H1 (cell line): ENCODE measurements at places on chromosomes 6 and 20.

DNA sequence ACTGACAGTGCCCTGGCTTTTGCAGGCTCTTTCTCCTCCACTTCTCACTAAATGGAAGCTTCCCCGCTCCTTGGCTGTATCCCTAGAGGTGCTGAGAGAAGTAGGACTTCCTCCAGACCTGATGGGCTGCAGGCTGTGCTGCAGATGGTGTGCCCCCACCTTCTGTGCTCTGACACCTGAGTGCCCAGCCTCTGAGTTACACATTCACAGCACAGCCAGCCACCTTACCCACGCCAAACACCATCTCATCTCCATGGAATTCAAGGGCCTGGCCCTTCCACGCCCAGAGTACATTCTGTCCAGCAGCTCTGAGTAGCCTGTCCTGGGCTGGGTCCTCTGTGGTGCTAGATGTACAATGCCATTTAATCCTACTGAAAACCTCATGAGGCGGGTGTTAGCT, 5.3 kb downstream of the SFTA2 start:
- H3K27me3 ChIP-seq = no peaks in the 10 kb centered on the region
- H3K4me1 ChIP-seq = no peaks in the 10 kb centered on the region
- no peak overlapping the region for H3K27ac ChIP-seq
- no peak overlapping the region for H3K4me3 ChIP-seq
- no peak for DNase-seq

DNA sequence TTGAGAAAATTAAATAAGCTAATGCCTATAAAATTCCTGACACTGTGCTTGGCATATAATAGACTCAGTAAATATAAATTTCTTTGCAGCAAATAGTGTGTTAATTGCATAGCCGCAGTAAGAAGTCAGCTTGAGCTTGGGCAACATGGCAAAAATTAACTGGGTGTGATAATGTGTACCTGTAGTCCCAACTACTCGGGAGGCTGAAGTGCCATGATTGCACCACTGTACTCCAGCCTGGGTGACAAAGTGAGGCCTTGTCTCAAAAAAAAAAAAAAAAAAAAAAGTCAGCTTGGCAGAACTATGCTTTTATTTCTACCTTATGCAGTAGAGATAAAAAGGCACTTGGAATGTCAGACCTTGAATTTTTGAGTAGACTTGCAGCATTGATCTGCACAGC, 121.8 kb downstream of the AKAP7 start:
- no peak overlapping the region for H3K27ac ChIP-seq
- H3K4me1 ChIP-seq = peaks cover under 1% of the 10 kb centered on the region; the same call in 1 of the 2 replicates
- no peaks in the 10 kb centered on the region; the same call in 1 of the 2 replicates for H3K36me3 ChIP-seq
- no peak overlapping the region for H3K4me3 ChIP-seq

DNA sequence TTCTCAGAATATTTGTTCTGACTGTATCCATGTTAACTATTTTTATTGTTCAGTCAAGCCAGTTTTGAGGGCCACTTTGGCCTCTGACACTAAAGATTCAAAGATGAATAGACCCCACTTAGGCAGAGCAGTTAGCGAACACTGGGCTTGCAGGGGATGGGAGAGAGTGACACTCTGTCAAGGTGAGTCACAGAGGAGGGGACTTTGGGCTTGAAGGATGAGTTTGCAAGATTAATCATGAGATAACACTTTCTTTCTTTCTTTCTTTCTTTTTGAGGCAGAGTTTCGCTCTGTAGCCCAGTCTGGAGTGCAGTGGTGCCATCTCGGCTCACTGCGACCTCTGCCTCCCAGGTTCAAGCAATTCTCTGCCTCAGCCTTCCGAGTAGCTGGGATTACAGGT, 46.4 kb downstream of the SPATA2 start:
- H3K4me1 ChIP-seq = no peaks in the 10 kb centered on the region
- H3K4me3 ChIP-seq = no peak overlapping the region
- DNase-seq = no peak
- H3K27me3 ChIP-seq = no peaks in the 10 kb centered on the region
- no peaks in the 10 kb centered on the region for H3K36me3 ChIP-seq
- H3K27ac ChIP-seq = no peak overlapping the region

DNA sequence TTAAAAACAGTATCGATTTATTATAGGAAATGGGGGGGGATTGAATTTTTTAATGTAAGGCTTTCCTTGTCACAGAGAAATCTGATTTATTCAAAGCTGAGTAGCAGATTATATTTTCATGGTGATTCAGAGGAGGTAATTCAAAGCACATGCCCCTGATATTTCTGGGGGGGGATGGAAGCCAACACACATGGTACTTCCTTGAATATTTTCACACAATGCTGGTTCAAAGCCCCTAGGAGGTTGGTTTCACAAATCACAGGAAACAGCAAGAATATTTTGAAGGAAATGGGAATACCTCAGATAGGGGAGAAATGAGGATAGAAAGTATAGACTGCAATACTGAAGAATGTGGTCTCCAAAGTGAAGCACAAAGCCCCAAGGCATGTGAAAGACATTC, 98.8 kb downstream of the RTN4IP1 start:
- H3K36me3 ChIP-seq = no peaks in the 10 kb centered on the region
- no peaks in the 10 kb centered on the region for H3K27me3 ChIP-seq
- H3K4me1 ChIP-seq = no peaks in the 10 kb centered on the region

DNA sequence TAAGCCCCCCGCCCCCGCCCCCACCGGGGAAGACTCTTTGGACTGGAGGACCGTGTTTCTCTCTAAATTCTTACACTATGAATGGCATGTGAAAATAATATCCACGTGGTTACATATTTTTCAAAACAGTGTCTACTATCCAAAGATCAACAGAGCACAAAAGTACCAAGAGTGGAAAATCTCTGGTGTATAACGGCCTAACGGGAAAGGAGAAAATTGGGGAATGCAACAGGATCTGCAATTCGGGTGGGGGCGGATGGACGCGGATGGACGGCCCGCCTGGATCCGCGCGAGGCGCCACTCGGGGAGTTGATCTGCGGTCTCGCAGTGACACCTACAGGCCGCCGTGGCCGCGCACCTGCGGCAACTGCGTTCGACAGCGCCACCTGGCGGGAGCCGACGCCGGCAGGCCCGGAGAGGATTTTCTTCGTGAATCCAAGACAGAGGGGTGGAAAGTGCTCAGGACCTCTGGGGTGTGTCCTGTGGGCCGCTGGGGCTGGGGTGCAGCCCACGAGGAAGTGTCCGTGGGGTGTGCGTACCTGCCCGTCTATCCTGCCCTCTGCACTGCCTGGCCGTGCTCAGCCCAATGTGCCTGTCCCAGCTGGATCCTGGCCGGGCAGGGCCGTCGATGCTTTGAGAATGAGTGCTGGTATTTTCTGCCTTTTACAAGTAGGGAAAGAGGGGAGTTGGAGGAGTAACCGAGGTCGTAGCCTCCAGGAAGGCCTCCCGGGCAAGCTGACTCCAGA, 18.6 kb downstream of the ANKRD60 start:
- H3K4me1 ChIP-seq = no peaks in the 10 kb centered on the region
- H3K36me3 ChIP-seq = no peaks in the 10 kb centered on the region
- no peaks in the 10 kb centered on the region for H3K27me3 ChIP-seq
- no peak overlapping the region; the same call in 1 of the 2 replicates for H3K4me3 ChIP-seq

DNA sequence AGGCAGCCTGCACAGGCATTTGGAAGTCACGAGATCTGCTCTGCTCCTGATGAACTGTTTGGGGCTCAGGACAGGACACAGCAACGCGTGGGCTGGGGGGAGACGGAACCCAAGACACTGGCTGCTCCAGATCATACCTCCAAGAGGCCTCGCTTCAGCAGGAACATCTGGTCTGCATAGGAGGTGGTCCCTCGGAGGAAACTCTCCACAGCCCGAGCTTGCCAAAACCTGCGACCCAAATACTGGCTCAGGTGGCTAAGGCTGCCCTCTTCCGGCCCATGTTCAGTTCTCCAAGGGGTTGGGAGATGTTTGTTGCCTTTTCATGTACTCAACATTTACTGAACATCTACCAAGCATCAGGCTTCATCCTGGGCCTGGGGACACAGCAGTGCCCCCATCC, 51.7 kb downstream of the MYH7B start:
- H3K4me1 ChIP-seq = 0 out of 2 replicates have a peak, but pooled peaks cover 2% of the 10 kb centered on the region
- no peak for DNase-seq
- H3K4me3 ChIP-seq = no peak overlapping the region
- peaks cover 26% of the 10 kb centered on the region for H3K36me3 ChIP-seq

DNA sequence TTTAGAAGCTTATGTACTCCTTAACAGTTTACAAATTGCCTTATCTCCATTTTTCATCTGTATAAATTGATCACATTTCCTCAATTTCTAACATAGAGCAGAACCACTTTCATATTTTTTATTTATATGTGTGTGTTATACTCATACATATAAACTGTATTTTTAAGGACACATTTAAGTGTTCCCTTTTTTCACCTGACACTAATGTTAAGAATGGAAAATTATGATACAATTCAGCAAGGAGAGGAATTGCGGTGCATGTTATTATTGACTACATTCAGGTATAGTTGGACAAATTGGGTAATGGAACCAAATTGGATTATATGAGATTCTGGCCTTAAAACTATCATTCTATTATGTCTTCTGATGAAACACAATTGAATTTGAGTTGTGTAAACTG, 479.1 kb upstream of the FLRT3 start:
- H3K27ac ChIP-seq = no peak overlapping the region
- H3K4me3 ChIP-seq = no peak overlapping the region
- no peaks in the 10 kb centered on the region for H3K36me3 ChIP-seq
- H3K4me1 ChIP-seq = no peaks in the 10 kb centered on the region
- DNase-seq = no peak
- no peaks in the 10 kb centered on the region for H3K27me3 ChIP-seq

GRCh38 chr6:163906006-163906710, 491.6 kb downstream of the QKI start:
- H3K27ac ChIP-seq = no peak overlapping the region
- H3K27me3 ChIP-seq = no peaks in the 10 kb centered on the region
- no peak for DNase-seq
- no peaks in the 10 kb centered on the region for H3K4me1 ChIP-seq
- H3K36me3 ChIP-seq = no peaks in the 10 kb centered on the region

DNA sequence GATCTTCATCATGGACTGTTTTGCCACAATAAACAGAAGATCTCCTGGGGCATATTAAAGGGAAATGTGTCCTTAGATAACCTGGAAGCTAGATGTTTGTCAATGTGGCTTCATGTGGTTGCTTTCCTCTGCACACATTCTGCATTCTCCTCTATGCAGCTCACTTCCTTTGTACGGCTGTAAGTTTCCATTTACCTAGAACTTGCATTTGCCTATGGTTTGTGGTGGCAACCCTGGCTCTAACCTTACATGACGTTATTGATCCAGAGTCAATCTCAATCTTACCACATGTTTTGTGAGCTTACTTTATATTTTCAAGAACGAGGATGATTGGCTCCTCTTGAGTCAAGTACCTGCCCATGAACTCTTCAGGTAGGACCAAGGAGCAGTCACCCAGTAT, 863.1 kb downstream of the MAFB start:
- H3K27me3 ChIP-seq = no peaks in the 10 kb centered on the region
- no peak for DNase-seq
- no peak overlapping the region for H3K27ac ChIP-seq
- no peak overlapping the region for H3K4me3 ChIP-seq
- peaks cover 6% of the 10 kb centered on the region for H3K4me1 ChIP-seq

- H3K4me1 ChIP-seq = no peaks in the 10 kb centered on the region
- no peak overlapping the region for H3K27ac ChIP-seq
- H3K36me3 ChIP-seq = no peaks in the 10 kb centered on the region
- H3K27me3 ChIP-seq = no peaks in the 10 kb centered on the region
Measured at GRCh38 chr6:1182722-1183521, 129.0 kb upstream of the FOXQ1 start.
